Prostate gland (tissue), 2 donors: ENCODE measurements at places on chromosomes 2 and 18.

DNA sequence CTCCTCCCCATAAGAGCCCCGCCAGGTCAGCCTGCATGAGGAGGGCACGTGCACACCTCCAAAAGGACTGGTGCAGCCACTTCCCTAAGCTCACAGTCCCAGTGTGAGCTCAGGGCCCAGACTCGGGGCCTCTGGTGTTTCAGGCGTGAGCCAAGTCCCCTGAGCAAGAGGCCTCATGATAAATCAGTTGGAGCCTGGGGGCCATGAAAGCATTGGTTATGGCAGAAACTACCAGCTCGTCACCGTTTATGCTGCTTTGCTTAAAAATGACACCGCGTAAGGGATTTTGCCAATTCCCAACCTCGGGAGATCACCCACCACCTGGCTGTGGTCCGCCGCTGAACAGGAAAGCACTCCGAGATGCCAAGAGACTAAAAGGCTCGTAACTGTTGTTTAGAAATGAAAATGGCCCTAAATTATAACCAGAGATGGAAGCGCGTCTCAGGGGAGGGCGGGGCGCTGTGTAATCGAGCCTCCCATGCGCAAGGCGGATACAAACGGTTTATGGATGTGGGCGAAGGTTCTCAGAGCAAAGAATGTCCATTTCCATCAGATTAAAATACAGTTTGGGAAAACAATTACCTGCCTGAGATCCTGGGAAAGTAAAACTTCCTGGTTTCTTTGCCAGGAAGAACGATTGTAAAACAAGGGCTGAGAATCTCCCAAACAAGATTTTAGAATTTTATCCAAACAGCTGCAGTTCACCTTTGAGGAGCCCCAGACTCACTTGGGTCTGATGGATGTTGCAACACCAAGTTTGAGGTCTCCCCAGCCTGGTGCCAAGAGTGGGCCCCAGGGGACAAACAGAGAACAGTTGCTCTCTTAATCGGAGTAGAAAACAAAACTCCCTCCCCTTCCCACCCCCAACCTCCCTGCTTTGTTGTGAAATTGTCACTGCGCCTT, 141.4 kb downstream of the BCL2 start:
- peaks cover 6% of the 10 kb centered on the region for H3K4me1 ChIP-seq
- H3K27me3 ChIP-seq, result no peaks in the 10 kb centered on the region
- H3K36me3 ChIP-seq, result no peaks in the 10 kb centered on the region
- H3K27ac ChIP-seq, result peak overlapping the region; percentile 79
- DNase-seq, result peak; percentile 73

DNA sequence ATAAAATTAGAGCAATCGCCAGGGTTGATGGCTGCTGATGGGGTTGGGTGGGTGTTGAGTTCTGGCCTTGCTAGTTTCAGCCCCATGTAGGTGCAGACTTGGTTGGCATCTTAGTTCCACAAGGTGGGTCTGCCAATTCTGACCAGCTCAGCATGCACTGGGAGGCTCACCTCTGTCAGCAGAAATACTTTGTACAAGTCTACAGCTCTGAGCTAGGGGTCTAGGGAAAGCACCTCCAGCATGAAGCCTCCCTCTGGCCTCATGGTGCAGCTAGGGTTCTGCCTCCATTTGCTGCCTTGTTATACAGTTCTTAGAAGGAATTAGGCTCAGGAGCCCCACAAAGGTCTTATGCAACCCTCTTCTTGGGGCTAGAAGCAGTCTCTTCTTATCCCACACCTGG, 278.9 kb upstream of the HDAC4 start:
- H3K27me3 ChIP-seq, result no peaks in the 10 kb centered on the region
- H3K4me3 ChIP-seq, result no peak overlapping the region
- no peaks in the 10 kb centered on the region for H3K36me3 ChIP-seq
- no peak overlapping the region for H3K27ac ChIP-seq
- no peaks in the 10 kb centered on the region for H3K4me1 ChIP-seq
- no peak for DNase-seq

- no peaks in the 10 kb centered on the region for H3K36me3 ChIP-seq
- no peak overlapping the region for H3K27ac ChIP-seq
- DNase-seq, result no peak
Measured at GRCh38 chr2:12097859-12098258, 351.4 kb downstream of the LPIN1 start.

DNA sequence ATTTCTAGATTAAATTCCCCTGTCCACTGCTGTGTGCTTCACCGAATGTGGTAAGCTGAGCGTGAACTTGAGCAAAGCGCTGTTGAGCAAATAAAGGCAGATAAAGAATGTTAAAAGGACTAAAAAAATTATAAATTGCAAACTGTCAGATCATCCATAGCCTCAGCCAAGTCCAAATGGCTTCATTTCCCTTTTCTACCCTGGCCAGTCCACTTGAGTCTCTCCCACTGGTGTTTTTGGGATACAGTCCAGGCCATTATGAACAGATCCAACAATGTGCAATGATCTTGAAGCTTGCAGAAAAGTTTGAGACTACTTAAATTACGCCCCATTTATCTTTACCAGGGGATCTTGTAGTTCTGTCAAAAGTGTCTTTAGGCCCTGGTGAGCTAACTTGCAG, 254.6 kb upstream of the PIK3C3 start:
- no peak overlapping the region for H3K4me3 ChIP-seq
- H3K4me1 ChIP-seq, result no peaks in the 10 kb centered on the region
- H3K27me3 ChIP-seq, result no peaks in the 10 kb centered on the region
- DNase-seq, result no peak
- H3K27ac ChIP-seq, result no peak overlapping the region

GRCh38 chr18:68072744-68073143, 556.2 kb upstream of the DSEL start:
- no peaks in the 10 kb centered on the region for H3K27me3 ChIP-seq
- no peaks in the 10 kb centered on the region for H3K4me1 ChIP-seq
- H3K36me3 ChIP-seq, result no peaks in the 10 kb centered on the region
- no peak for DNase-seq

DNA sequence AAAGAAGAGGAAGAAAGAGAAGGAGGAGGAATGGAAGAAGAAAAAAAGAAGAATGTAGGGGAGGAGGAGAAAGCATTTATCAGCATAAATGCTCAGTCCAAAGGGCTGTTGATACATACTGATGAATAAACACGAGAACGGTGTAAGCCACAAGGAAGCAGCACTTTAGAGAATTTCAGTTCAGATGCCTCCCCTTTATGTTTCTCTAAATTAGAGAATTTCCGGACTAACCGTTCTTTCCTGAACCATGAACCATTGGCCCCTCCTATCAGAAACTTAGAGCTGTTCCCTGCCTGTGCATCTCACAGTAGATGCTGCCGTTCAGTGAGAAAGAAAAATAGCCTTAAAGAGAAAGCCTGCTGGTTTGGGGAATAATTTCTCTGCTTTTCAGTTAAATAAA, 49.2 kb upstream of the TUBA3D start:
- no peaks in the 10 kb centered on the region for H3K4me1 ChIP-seq
- no peak for DNase-seq
- no peaks in the 10 kb centered on the region for H3K27me3 ChIP-seq
- no peak overlapping the region for H3K4me3 ChIP-seq
- H3K27ac ChIP-seq, result no peak overlapping the region
- H3K36me3 ChIP-seq, result no peaks in the 10 kb centered on the region

DNA sequence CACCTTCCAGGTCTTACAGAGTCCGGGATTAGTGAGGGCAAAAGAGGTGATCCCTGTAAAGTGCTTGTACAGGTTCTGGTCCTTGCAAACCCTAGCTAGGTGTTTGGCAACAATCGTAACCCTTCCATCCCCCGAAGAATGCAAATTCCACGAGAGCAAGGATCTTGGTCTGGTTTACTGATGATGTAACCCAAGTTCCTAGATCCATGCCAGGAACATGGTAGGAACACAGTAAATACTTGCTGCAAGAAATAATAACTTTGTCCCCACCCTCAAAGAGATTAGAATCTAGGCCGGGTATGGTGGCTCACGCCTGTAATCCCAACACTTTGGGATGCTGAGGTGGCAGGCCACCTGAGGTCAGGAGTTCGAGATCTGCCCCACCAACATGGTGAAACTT, 6.8 kb upstream of the NEU2 start:
- no peak overlapping the region for H3K27ac ChIP-seq
- DNase-seq, result no peak
- no peak overlapping the region for H3K4me3 ChIP-seq
- no peaks in the 10 kb centered on the region for H3K27me3 ChIP-seq

DNA sequence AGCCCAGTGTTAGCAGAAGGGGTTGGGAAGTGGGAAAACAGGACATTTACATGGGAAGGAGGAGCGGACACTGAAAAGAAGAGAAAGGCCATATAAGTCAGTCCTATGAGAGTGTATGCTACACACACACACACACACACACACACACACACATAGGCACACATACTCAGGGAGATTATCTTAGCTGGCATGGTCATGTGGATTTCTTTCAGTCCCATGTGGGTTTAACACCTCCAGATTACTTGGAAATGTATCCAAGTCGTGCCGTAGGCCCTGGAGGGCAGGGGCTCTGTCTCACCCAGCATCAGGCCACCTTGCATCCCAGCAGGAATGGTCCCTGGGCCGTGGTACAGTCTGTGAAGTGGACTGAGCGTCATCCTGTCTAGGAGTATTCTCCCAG, 113.3 kb upstream of the CAPN13 start:
- no peaks in the 10 kb centered on the region for H3K27me3 ChIP-seq
- no peaks in the 10 kb centered on the region for H3K4me1 ChIP-seq
- no peak overlapping the region for H3K27ac ChIP-seq
- H3K36me3 ChIP-seq, result no peaks in the 10 kb centered on the region

DNA sequence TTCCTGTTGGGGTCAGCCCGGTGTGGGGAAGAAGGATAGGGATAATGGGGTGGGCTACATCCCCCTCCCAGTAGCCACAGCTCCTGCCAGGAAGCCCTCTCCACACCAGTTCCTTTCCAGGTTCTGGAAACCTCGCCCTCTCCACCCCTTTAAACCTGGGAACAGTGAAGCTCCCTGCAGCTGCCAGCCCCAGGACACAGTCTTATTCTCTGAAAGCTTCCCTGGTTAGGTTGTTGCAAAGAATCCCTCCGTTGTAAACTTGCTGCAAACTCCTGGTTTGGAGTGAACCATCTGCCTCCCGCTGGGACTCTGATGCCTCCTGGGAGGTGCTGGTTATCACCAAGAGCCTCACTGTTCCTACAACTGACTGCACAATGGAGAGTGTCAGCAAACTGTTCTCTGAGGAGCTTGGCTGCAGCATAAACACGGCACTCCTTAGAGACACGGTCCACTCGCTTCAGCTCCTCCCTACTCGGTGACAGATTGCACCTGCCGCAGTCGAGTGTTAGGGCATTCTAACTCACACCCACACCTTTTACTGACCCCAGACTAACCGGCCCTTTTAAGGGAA, 261.8 kb upstream of the RAB6C start:
- no peak for DNase-seq
- H3K4me1 ChIP-seq, result no peaks in the 10 kb centered on the region
- H3K36me3 ChIP-seq, result no peaks in the 10 kb centered on the region
- no peak overlapping the region for H3K27ac ChIP-seq
- H3K4me3 ChIP-seq, result no peak overlapping the region

DNA sequence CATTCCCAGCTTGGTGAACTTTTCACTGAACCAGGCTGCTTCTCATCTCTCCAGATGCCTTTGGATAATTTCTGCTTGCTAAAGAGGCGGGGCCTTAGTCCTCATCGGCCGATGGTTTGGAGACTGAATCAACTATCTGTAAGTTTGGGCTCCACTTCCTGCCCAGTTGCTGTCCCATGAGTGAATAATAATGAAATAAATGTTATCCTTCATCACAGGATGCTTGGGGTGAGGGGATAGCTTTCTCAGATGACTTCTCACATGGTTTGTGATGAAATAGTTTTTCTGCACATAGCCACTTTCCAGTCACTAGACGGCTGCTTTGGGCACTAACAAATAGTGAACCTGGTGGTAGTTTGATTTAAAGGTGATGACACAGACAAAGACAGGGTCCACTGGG, 376.6 kb upstream of the TRIB2 start:
- H3K27me3 ChIP-seq, result no peaks in the 10 kb centered on the region
- H3K27ac ChIP-seq, result no peak overlapping the region
- DNase-seq, result no peak

DNA sequence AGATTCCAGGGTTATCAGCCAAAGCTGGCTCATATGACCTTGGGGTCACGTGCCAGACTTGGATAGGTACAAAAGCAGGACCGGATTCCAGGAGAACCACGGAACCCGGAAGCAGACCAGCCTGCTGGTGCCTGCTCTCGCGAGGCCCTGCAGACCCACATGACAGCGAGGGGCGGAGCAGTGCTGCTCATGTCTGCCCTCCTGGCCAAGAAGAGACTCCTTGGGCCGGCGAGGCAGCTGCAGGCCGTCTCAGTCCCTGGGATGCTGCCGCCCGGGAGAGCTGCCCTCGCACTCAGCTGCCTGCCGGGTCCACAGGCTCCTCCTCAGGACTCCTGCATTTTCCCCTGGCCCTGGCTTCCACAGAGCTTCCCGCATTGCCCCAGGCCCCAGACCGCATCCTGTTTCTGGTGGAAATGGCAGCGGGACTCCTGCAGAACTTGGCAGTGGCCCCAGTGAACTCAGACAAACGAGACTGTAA, 739.5 kb downstream of the SOCS6 start:
- H3K36me3 ChIP-seq, result no peaks in the 10 kb centered on the region
- no peak overlapping the region for H3K4me3 ChIP-seq
- H3K27ac ChIP-seq, result no peak overlapping the region

- no peak overlapping the region for H3K27ac ChIP-seq
- H3K4me1 ChIP-seq, result peaks cover 2% of the 10 kb centered on the region
- no peaks in the 10 kb centered on the region for H3K27me3 ChIP-seq
Measured at GRCh38 chr2:95349568-95350322, 52.6 kb downstream of the KCNIP3 start.

DNA sequence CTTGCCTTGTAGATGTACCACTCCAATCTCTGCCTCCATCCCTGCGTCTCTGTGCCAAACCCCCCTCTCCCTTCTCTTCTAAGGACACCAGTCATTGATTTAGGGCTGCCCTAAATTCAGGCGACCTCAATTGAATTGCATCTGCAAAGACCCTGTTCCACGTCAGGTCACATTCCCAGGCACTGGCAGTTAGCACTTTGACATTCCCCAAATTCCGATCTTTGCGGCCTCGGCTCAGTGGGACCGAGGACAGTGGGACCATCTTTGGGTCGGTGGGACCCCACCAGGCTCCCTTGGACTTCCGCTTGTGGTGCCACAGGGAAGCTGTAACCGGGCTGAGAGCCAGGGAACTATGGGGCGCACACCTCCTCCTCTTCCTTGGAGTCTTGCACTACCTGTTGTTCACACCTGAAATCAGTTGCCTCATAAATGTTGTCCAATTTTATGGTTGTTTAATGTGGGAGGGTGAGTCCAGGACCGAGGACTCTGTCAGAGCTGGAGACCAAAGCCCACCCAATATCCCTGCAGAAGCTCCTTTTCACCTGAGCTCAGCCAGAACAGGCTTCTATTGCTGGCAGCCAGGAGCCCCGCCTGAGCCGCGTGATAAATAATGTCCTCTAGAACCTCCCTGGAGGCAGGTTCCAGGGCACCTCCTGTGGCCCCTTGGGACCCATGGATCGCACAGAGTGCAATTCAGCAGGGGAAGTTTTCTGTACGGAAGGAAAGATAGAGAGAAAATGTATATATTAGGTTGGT, 271.6 kb downstream of the EIPR1 start:
- H3K36me3 ChIP-seq, result no peaks in the 10 kb centered on the region
- no peak overlapping the region for H3K27ac ChIP-seq
- H3K4me1 ChIP-seq, result no peaks in the 10 kb centered on the region
- no peak for DNase-seq

- H3K27ac ChIP-seq, result no peak overlapping the region
- no peaks in the 10 kb centered on the region for H3K36me3 ChIP-seq
- H3K27me3 ChIP-seq, result no peaks in the 10 kb centered on the region
- DNase-seq, result no peak
- no peaks in the 10 kb centered on the region for H3K4me1 ChIP-seq
- no peak overlapping the region for H3K4me3 ChIP-seq
Measured at GRCh38 chr2:241550616-241551580, 7.6 kb upstream of the BOK start.
